ENCODE measurements at places on chromosomes 6 and 20.
A peak's percentile ranks its signal among the peaks of the same experiment; 100 is the strongest.

GRCh38 chr20:10922941-10923340, 249.1 kb upstream of the JAG1 start:
- DNase-seq = no peak

- no peak for DNase-seq
Measured at GRCh38 chr20:43955062-43955749, 40.6 kb downstream of the TOX2 start.

DNA sequence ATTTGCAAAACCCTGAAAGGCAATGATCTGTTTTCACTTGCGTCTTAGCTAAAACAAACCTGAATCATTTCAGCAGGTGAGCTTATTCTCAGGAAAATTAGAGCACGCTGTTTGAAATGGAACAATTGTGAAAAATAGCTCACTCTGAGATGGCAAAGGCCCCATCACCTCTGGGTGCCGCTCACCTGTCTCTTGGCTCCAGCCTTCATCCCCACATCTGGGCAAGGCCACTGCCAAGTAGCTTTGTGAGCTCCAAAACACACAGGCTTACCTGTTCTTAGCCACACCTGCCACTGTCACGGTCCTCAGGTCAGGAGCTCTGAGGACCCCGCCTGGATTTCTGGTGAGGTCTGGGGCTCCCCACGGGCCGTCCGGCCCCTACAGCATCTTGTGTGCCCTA, 66.7 kb downstream of the SMOC2 start:
- no peak for DNase-seq

DNA sequence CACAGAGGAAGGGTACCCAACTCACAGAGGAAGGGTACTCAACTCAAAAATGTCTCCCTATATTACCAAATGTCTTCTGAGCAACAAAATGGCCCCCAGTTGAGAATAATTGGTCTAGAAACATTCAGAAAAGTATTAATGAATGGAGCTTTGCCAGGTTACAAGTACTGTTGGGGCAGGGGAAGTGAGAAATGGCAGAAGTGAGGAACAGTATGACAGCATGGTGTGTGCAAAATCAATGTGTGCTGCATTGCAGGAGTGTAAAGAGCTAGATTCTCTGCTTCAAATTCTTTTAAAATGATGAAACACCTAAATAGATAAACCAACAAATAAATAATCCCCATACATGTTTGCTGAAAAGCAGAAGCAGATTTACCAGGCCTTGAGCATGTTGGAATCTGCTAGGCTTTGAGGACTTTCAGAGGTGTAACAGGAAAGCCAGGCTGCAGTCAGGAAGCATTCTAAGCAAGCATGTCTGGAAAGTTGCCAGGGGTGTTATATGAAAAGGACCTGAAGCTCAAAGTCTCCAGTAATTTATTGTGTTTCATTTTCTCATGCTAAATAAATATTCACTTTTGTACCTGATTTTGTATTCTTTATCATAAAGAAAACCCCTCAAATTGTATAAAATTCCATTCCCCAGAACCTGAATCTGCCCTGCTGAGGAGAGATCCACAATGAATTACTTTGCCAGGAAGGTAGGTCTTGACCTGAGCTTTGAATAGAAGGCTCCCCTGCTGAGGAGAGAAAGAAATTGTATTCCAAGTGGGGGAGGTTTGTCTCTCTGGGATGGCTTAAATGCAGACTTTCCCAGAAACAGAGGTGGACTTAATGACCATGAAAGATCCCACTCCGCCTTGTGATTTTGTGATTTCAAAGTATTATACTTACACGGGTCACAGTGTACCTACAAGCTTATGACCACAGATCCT, 265.0 kb upstream of the MARCKS start:
- DNase-seq = no peak

DNA sequence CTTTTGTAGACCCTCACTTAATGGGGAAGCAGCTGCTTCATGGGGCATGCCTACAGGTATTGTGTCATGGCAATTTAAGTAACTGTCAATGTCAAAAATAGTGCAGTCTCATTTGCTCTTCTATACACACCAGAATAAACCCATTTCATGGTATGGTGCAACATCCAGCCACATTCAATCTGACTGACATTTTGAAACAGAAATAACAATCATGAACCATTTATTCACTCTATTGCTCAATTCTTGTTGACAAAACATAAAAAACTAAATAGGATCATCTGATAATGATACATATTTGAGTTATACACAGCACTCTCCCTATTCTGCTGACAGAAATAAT, 122.9 kb downstream of the MAP7 start:
- no peak for DNase-seq

DNA sequence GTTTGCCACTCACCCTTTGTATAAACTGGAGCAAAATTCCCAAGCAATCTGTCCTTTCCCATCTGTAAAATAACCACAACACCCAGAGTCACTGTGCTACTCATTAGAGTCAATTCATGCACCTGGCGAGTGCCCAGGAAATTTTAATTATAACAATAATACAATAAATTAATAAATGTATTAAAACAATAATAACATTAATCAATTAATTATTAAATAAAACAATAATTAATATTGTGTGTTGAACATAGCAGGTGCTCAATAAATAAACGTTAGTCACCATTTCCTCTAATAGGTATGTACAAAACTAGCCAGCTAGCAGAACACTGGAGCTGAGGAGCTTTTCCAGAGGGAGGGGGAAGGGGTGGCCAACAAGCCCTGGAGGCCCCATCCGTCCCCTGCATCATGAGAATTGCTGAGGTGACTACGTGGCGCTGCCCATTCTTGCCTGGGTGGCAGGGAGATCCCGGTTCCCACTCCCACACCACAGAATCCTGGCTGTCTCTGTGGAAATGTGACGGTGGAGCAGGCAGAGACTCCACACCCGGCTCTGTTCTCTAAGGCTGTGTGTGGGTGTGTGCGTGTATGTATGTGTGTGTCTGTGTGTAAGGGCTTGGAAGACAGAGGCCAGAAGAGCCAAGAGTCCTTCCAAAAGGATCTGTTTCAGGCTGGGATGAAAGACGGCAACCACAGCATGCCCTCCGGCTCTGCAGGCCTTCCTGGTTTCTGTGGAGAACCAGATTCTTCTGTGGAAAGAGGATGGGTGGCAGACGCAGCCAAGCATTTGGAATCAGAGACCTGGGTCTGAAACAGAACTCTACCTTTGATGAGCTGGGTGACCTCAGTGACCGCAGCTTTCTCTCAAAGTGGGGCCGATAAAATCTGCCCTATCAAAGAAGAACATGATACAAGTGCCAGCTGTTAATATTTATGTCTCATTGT, 18.8 kb upstream of the EZR start:
- DNase-seq = no peak

- DNase-seq = no peak
Measured at GRCh38 chr6:133286765-133287164, 45.6 kb downstream of the EYA4 start.

DNA sequence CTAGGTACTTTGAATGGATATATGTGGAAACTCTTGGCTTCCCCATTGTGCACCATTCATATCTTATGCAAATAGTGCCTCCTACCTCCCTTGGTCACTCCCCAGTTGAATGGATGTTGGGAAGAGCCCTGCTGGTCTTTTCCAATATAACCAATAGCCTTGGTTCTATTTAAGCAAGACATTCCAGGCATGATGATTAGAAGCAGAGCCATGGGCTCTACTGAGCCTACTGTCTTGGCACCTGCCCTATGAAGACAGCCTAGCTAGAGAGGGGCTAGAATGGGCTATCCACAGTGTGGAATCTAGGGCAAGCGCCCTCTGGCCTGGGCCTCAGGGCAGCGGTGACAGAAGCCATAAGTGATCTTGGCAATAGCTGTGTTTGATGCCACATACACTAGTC, 15.6 kb downstream of the SLC17A1 start:
- DNase-seq = no peak

- DNase-seq = peak; percentile 58
Measured at GRCh38 chr6:33116417-33116816, 40.6 kb downstream of the HLA-DPB1 start.

DNA sequence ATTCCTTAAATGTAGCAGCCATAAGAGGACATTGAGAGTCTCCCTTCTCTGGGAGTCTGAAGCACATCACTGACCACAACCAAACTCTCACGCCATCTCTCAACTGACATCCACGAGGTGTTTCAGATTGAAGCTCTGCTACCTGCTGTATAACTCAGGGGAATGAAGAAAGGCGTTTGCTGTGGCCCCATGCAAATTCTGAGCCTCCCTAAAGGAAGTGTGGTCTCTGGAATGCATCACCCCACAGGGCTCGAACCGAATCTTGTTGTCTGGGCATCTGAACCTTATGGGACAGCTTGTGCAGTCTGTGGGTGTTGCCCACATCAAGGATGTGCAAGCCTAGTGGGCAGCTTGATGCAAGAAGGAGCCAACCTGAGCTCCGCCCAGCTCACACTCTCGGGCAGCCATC, 10.9 kb downstream of the PMEPA1 start:
- DNase-seq = peak; percentile 20

- DNase-seq = no peak
Measured at GRCh38 chr20:13223736-13224520, 2.9 kb downstream of the ISM1 start.

DNA sequence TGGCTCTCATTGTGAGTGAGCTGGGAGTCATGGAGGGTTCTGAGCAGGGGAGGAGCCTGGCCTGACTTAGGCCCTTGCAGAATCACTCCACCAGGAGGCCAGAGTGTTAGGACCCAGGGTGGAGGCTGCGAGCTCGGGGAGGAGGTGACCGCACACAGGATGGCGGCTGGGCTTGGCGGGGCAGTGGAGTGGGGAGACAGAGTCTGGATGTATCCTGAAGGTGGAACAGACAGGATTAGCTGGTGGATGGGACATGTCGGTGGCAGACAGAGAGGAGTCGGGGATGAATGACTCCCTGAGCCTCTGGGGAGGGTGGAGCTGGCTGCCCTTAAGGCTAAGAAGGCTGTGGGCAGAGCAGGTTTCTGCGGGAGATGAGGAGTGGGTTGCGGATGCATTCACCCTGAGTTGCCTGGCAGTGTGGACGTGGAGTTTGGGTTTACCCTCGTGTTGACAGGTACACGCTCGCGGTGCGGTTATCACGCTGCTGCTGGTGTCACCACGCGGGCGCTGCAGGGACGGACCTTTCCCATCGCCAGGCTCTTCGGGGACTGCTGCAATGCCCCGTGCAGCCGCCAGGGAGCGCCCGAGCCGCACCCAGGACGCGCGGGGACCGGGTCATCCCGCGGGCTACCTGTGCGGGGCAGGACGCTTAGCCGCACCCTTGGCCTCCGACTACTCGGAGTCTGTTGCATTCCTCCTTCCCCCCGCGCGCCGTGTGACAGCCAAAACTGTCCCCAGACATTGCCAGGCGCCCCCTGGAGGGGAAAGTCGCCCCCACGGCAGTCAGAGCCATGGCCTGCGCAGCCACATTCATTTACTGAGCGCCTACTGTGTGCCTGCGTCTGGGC, 43.0 kb upstream of the PTGIS start:
- peak; percentile 93 for DNase-seq

GRCh38 chr6:125356884-125357283, 55.1 kb upstream of the HDDC2 start:
- DNase-seq = no peak

DNA sequence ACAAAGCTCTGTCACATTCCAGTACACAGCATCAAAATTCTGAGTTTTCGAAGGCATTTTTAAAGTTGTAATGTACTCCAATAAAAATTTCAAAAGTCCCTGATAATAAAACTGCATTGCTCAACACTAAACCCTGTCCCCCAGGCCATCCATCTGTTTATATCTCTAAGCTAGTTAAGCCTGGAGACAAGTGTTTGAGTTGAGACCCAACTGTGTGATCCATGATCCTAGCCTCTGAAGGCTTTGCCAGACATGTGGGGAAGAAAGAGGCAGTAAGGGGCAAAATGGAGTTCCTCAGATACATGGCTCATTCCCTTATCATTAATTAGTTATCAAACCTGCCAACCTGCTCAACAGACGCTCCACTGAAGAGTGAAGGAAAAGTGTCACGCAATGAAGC, 198.4 kb downstream of the ISM1 start:
- DNase-seq = no peak

DNA sequence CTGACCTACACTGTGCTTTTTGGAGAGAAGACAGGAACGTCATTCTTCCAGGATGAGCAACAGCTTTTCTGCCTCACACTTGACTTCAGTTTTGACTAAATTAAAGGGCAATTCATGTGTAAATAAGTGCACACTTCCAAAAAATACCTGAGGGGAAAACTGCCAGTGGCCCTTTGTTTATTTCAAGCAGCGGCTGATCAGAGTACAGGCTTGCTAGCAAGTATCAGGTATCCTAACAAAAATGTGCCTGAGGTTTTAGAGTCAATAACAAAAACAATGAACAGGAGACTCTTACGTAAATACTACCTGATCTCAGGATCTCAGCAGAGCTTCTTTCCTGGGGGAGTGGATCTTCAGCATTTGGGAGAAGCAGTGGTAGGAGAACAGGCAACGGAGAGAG, 12.4 kb downstream of the LY86 start:
- DNase-seq = peak; percentile 26

- no peak for DNase-seq
Measured at GRCh38 chr20:62551407-62552323, 75.9 kb upstream of the GATA5 start.

DNA sequence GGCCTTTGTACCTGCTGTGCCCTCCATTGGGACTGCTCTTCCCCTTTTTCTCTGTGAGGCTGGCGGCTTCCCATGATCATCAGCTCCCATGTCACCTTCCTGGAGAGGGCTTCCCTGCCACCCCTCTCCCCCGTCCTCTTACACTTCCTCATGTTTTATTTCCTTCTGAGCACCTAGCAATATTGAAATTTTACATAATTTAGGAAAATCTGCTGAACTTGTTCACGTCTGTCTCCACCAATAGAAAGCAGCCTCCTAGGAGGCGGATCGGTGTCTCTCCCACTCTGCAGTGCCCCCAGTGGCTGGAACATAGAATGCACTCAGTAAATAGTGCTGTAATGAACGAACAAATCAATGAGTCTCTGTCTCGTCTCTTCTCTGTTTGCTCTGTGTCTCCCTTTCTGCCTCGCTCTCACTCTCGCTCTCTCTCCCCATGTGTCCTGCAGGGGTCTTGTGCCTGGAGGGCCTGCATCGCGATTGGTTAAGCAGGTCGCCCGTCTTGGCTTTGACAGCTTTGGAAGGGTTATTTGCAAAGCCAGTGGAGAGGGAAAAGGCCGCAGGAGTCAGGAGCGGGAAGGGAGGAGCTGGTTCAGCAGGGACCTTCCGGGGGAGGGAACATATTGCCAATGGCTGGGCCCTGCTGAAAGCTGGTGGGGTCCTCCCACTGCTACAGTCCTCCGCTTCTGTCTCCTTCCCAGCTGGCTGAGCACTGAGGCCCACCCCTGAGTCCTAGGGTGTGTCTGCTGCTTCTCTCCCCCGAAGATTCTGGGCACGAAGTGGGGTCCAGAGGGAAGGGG, 12.1 kb upstream of the OCSTAMP start:
- DNase-seq = peak; percentile 75

- peak; percentile 74 for DNase-seq
Measured at GRCh38 chr6:38871741-38872568, 156.8 kb downstream of the DNAH8 start.

- no peak for DNase-seq
Measured at GRCh38 chr6:151782560-151782959, 24.9 kb upstream of the ESR1 start.

Measured in NCI-H526 (cell line).